Stimulated activated CD8-positive, alpha-beta memory T cell treated with anti-CD3 and anti-CD28 coated beads, Interleukin-4, amount 100 ng/mL, for 48 hours (primary cell): ENCODE measurements at places on chromosomes 12 and 14.

DNA sequence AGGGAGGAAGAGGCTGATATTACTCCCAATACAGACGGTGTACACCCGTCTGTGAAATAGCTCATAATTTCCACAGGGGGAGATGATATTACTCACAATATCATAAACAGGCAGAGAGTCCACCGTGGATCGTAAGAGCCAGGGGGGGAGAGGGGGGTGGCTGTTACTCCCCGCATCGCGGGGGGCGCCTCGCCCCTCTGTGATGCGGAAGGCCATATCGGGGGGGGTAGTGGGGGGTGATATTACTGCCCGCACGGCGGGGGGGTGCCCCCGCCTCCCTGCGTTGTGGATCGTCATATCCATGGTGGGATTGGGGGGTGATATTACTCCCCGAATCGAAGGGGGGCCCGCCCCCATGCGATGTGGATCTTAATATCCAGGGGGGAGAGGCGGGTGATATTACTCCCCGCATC lies 91.9 kb downstream of the FRMD6 start:
- DNase-seq: no peak

DNA sequence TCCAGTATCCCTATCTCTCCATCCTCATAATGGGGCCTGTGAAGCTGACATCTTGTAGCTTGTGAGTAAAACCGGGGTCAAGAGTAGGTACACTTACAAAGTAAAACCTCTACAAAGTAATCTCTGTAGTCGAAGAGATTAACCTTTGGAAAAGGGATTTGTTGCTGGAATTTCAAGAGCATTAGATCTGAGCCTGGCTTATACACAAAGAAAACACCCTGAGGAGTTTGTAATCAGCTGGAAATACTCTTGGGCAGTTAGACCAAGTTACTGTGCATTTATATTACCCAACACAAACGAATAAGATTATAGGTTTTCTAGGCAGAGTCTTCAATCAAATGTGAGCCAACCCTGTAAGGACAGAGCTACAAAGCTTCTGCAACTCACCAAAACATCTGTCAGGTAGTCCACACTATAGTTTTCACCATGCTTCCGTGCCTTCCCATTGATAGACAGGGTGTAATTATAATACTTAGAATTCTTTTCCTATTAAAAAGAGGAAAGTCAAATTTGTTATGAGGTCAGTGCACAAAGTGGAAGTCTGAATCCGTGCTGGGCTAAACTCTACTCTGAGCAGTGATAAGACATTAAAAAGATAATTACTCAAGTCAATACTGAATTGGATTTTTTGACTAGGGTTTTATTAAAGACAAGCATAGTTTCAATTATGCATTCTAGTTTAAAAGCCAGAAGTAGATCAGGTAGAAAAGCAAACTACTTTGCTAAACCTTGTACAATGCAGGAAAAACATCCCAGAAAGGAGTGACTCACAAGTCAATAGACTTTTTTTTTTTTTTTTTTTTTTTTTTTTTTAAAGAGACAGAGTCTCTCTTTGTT lies 14.6 kb downstream of the GNS start:
- no peak for DNase-seq

- peak; percentile 85 for DNase-seq
These were observed 80.7 kb downstream of the KDM2B start for GRCh38 chr12:121499929-121500793.

- no peak for DNase-seq
These were observed 188.3 kb downstream of the PHETA1 start for GRCh38 chr12:111180426-111181142.

DNA sequence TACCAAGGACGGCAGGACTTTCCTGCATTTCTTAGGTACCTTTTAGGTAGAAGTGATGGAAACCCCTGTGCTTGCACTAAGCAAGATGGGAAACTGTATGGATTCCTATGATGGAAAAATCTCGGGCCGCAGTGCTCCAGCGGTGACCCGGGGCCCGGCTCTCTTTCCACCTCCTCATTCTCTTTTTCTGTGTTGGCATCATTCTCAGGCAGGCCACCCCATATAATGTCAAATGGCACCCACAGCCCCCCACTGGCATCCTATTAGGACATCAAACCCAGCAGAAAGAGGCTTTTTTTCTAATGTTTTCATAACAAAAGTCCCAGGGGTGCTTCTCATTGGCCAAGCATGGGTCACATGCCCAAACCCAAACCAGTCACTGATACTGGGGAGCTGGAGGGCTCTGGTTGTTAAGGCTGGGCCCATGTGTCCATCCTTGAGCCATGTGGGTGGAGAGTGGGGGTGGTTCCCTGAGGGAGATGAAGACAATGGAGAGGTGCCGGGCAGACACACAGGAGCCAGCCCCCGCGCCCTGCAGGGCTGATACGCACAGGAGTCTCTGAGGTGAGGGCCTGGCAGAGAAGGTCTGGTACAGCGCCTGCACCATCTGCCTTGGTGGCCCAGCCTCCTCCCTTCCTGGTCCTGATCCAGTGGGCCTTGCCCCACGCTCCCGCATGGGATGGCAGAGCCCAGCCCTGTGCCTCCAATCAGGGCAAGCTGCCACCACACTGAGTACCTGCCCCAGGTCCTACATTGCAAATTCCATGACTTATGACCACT lies 142.1 kb downstream of the CALM1 start:
- no peak for DNase-seq

- DNase-seq: no peak
These were observed 50.1 kb upstream of the OR5AU1 start for GRCh38 chr14:21205678-21206581.

DNA sequence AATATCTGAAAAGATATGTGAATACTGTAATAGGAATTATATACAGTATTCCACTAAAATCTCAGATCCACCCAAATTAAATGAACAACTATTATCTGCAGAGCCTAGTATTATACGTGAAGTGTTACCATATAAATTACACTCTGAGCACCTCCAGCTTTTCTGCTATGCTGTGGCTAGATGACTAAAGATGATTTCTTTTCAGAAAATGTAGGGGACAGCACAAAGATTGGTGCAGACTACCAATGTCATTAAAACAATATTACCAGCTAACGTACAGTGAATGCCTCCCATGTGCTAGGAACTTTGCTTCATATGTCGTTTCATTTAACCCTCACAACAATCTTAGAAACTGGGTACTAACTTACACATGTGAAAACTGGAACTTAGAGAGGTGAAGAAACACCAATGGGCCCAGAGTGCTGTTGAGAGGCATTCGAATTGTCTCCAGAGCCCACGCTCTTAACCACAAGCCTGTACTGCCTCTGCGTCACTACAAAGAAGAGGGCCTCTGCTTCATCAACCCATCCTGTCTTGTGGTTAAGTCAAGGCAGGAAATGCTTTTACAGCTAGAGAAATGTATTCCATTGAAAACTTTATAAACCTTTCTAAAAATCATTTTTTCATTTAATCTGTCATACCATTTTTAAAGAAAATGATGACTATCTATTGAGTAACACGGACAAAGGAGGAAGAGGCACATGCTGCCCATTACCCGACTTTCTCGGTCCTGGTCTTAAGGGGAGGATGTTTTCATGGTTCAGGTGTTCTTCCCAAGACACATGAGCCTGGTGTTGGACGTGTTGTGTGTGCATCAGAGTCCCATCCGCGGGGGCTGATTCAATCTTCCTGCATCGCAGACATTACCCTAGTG lies 1.3 kb downstream of the GPR65 start:
- DNase-seq: peak; percentile 73

GRCh38 chr14:79418649-79419415 lies 792.5 kb downstream of the DIO2 start:
- DNase-seq: no peak
